SK-N-SH (cell line): ENCODE measurements at places on chromosomes 11 and 22. TPM values are rescaled to one million over a fixed set of nuclear protein-coding genes. Genes with fewer than 3 reads are reported as not detected.

LGR4 gene
- polyA plus RNA-seq: 2.6 and 4.6 TPM in 2 replicates

- no peak for DNase-seq
Measured at GRCh38 chr11:217704-218103, 10.2 kb downstream of the RIC8A start.

DNA sequence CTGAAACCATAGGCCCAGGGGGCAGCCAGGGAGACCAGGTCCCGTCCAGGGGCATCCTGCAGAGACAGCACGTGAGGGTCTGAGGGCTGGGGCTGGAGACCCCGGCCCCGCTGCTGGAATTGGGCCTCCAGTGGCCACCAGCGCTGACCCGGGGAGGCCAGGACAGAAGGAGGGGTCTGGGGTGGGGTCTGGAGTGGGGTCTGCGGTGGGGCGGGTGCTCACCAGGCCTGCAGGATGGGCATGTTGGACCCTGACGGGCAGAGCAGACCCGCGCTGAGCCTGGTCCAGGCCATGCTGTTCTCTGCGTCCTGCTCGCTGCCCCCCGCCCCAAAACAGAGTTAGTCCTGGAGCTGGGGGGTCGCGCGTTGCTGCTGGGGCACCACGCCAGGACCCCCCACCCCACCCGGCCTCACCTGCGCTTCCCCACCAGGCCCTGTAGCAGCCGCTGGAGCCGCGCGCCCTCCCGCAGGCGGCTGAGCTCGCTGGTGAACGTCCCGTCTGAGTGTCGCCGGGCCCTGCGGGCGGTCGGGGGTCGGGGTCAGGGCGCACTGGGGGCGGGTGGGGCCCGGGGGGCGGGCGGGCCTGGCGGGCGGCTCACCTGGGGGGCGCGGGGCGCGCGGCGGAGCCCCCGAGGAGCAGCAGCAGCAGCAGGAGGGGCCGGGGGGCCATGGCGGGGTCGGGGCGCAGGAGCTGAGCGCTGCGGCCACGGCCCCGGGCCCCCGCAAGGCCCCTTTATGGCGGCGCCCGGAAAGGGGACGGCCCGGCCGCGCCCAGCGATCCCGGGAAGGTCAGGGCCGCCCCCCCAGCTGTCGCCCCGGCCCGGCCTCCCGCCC lies at the start of gene SCT:
Gene SCT (minus strand): TSS at position 707 of the 833 bp plus-strand sequence. CDS start 38 bp downstream, at position 669.
- no peak for DNase-seq

- DNase-seq: no peak
Measured at GRCh38 chr22:47395481-47395880, 633.0 kb downstream of the TBC1D22A start.

- no peak for DNase-seq
Measured at GRCh38 chr22:25638638-25639037, 74.2 kb downstream of the GRK3 start.

SYT7 gene
- polyA plus RNA-seq: 1.1 and 1.4 TPM in 2 replicates

DNA sequence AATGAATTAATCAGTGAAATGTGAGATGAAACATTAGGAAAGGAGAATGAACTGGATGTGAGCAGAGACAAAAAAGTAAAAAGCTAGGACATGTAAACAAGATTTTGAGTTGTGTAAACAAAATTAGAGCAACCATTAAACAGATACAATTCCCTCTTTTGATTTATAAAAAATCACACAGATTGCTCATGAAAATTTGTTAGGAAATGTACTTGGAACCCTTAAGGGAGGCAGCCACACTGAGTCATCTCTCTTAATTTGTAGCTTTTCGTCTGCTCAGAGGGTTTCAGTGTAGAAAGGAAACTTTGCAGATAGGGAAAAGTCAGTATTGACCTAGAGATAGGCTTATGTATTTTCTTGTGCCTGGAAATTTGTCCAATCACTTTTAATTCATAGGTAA lies 49.6 kb upstream of the ME3 start:
- DNase-seq: no peak

ZNF214 gene
- polyA plus RNA-seq: 1.4 and 2.5 TPM in 2 replicates

IFITM10 gene
- polyA plus RNA-seq: 0.21 and 0.31 TPM in 2 replicates

- no peak for DNase-seq
Measured at GRCh38 chr22:24697621-24698082, 76.9 kb downstream of the PIWIL3 start.

- DNase-seq: no peak
Measured at GRCh38 chr22:40611606-40612005, 24.9 kb downstream of the MRTFA start.

GRCh38 chr11:24880962-24881361 lies 384.1 kb downstream of the LUZP2 start:
- no peak for DNase-seq

GRCh38 chr11:61026121-61027031 lies 54.9 kb downstream of the CD6 start:
- DNase-seq: no peak

SFI1 gene
- polyA plus RNA-seq: 20.6 and 24.7 TPM in 2 replicates

MGAT3 gene
- 0.16 and 0.21 TPM in 2 replicates for polyA plus RNA-seq

DNA sequence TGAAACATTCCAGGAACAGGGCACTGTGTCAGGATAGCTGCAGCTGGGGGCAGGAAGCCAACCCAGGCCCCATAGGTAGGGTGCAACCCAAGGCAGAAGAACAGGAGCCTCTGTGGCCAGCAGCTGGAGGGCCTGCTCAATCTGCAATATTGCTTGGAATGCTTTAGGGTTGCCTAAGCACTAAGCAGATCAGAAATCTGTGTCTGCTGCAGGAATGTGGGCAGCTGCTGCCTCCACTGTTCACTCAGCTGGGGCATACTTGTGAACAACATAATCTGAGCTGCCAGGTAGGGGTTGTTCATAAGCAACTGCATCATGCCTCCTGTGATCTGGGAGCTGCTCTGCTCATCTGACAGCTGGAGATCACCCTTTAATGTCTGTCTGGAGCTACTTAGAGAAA lies 1.7 kb downstream of the UBQLNL start:
- DNase-seq: no peak

- DNase-seq: no peak
Measured at GRCh38 chr11:15865212-15865987, 490.9 kb downstream of the SOX6 start.

- DNase-seq: no peak
Measured at GRCh38 chr11:86514453-86514852, 139.8 kb downstream of the CCDC81 start.

OTOG gene
- not detected in 2 replicates for polyA plus RNA-seq

- no peak for DNase-seq
Measured at GRCh38 chr11:103806130-103806895, 230.1 kb upstream of the DDI1 start.

ST14 gene
- not detected in 2 replicates for polyA plus RNA-seq

DNA sequence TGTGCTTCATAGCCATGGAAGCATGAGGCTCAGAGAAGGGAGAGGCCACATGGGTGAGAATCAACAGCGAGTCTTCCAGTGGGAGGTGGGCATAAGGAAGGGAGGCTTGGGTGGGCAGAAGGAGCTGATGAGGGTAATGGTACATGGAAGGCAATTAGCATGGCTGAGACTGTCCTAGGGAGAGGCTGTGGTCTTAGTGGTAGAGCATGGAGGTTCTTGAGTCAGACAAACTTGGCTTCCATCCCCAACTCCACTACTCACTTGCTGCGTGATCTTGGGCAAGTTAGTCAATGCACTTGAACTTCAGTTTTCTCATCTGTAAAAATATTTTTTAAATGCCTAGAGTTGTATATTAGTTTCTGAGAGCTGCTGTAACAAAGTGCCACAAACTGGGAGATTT lies 227.2 kb upstream of the E2F8 start:
- no peak for DNase-seq

DNA sequence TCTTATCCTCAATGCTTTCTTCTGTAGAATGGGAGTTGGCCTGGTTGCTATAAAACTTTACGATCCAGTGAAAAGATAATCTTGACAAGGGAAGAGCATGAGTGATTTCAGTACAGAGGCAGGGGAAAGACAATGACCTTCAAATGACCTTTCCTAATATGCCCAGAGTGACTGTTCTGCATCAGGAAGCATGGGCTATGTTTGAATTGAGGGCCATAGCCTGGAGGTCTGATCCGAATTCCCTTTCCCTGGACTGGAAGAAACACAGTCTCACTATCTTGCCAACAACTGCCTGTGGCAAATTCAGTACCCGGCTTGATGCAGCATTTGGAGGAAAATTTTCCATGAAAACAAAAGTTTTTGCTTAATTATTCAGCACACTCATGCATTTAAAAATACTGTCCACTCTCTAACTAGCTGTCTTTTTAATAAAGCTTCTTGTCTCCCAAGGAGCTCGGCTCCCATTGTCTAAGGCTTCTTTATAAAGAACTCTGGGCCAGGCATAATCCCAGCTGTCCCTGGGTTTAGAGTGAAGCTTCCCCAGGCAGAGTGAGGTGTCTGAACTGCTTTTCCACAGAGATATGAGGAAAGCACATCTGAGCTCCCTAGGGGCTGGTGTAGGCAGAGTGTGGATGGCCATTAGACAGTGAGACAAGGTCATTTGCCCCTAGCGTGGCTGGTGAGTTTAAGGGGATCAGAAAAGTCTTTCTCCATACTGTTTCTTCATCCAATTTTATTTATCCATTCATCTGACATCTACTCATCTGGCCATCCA lies 132.7 kb upstream of the CADM1 start:
- DNase-seq: peak; percentile 68

DNA sequence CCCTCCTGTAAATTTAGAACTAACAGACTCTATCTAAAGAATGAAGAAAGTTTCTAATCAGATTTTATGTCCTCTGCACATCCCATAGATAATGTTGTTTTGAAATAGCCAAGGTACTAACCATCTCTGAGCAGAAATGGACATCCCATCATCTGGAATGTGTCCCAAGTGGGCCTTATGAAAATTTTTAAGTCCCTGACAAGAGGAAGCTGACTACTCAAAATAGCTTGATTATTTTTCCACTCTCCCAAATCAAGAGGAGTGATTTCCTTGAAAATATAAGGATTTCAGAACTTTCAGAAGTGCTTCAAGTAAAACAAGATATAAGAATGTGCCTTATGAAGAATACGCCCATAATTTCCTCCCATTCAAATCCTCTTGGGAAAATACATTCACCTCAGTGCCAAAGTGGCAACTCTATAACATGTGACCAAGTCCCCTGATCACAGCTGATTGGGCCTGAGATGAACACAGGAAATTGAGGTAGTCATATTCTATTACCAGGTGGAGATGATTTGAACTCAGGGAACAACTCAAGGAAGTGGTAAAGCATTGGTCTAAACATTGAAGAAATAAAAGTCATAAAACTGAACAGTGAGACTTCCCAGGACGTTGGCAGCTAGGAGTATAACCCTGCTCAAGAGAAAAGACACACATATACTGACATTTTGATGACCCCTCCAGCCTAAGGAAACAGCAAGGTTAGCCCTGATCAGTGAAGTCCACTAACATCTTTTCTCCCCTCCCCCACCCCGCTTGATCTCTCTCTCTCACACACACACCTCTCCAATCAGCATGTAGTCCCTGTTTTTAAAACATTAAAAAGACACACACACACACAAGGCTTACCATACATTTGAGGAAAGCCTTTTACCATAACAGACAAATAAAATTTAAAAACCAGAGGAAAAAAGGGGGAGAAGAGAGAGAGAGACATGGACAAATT lies 70.8 kb upstream of the TEAD1 start:
- no peak for DNase-seq

- DNase-seq: no peak
Measured at GRCh38 chr11:122334546-122335339, 218.7 kb upstream of the BLID start.

DNA sequence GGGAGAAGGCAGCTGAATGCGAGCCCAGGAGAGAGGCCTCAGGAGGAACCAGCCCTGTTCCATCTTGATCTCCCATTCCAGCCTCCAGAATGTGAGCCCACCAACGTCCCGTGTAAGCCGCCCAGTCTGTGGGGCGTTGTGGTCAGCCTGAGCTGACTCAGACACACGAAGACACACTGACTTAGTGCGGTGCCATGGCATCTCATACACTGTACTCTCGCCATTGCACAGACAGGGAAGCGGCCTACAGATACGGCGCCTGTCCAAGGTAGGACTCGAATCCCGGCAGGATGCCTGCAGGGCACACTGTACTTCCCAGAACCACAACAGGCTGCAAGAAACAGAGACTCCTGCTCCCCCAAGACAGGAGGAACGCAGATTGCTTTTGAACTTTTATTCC lies 179.6 kb downstream of the CTTN start:
- DNase-seq: peak; percentile 16

CAVIN3 gene
- 21.5 and 23.5 TPM in 2 replicates for polyA plus RNA-seq

DNA sequence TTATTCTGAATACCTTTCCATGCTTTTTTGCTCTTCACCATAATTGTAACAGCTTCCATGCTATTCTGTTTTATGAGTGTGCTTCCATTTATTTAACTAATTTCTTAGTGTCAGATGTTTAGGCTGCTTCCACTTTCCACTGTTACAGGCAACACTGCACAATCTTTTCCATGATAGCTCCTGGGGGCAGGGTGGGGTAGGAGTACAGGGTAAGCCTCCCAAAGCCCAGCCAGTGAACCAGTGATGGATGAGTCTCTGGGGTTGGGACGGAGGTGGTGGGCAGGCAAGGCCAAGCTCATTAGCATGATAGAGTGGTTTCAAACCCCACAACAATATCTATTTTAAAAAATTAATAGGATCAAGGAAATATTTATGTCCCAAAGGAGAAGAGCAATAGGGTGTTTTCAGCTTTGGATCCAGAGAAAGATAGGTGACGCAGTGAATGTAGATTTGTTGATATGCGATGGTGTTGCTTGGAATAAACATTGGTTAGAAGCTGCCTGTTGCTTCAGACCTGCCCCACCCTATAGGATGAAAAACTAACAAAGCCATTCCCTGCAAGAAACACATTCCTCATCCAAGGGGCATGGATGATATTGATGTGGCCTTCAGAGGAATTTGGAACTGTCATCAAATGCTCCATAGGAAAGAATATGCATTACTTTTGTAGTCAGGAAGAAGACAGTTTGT lies 17.1 kb upstream of the ELF5 start:
- no peak for DNase-seq

DNA sequence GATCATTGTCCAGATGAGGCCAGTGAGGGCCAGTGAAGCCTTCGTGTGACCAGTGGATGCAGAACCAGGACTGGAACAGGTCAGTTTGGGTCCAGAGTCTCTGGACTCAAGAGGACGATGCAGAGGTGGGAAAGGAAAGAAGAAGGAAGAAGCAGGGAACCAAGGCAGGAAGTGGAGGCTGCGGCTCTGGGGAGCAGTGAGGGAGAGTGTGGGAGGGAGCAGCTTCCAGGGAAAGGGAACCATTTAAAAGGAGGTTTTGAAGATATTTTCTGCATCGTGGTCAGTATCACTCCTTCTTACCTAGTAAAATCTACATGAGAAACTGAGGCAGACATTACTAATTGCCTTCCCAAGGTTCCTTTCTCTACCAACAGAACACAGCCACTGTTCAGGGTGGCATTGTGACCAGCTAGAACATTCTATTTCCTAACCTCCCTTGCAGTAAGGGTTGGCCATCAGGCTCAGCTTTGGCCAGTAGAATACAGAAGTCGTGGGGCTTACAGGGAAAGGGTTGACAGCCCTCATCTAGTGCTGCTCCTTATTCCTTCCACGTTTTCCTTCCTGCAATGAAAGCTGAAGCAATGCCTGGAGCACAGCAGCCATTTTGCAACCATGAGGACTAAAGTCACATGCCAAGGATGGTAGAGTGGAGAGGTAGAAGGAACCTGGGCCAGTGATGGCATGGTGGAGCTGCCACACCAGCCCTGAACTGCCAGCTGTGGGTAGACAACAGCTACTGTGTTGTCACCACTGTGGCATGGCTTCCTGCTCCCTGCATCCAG lies 29.1 kb upstream of the LINC01488 start:
- DNase-seq: no peak

C11orf97 gene
- polyA plus RNA-seq: not detected in 2 replicates

- DNase-seq: no peak
Measured at GRCh38 chr11:2002807-2003206, 5.2 kb upstream of the H19 start.

C11orf91 gene
- polyA plus RNA-seq: 0.10 and 0.15 TPM in 2 replicates
